ENCODE measurements at places on chromosomes 12 and 14.
A peak's percentile ranks its signal among the peaks of the same experiment; 100 is the strongest.

- DNase-seq = no peak
Measured at GRCh38 chr14:81589381-81590065, 55.9 kb upstream of the SEL1L start.

DNA sequence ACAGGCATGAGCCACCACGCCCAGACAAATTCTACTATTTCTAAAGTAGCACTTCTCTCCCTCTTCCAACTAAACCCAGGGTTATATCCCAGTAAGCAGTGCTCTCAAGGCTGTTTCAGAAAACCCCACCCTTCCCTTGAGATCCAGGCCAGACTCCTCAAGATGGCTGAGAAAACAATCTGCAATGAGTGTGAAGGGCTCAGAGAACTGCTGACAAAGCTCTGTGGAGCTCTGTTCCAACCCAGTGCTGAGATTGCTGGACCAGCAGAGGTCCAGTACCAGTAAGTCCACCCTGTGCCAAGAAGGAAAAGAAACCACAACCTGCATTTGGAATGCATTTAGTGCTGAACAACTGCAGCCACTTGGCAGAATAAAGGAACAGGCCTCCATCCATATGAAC lies 3.7 kb upstream of the IFFO1 start:
- DNase-seq = no peak

DNA sequence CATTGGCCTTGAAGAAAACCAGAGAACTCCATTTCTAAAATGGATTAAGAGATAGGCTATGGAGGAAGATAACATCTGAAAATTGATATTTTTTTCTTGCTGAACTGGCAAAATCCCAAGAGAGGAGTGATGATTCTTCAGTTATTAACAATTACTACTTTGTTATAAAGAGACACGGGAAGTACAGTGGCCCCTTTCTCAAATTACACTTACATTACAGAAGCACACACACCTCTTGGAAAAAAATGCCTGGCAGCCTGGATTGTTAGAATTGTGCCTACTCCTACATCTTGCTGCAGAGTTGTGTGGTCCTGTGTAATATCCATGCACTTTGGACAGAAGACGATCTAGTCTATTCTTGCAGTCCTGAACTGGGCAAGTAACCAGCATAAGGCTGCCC lies 71.7 kb downstream of the TGFB3 start:
- DNase-seq = no peak

DNA sequence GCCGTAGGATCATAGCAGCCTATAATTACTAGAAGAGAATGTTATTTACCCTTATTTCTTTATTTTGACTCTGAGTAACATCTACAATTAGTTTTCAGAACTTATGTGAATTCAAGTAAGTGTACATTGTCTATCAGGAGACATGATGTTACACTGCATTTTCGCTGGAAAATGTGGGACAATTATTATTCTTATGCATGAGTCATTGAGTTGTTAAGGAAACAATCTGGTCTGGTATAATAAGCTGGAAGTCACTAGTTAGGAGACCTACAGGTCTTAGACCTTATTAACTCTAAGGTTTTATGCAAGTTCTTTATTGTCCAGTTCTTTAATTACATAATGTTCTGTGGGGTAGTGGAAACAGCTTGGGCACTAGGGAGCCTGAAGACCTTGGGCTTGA lies 5.8 kb downstream of the KTN1 start:
- DNase-seq = no peak

GRCh38 chr14:106848330-106849121 lies 1322.1 kb downstream of the TMEM121 start:
- DNase-seq = peak; percentile 9

- no peak for DNase-seq
Measured at GRCh38 chr12:2583642-2584401, 210.9 kb upstream of the FKBP4 start.

DNA sequence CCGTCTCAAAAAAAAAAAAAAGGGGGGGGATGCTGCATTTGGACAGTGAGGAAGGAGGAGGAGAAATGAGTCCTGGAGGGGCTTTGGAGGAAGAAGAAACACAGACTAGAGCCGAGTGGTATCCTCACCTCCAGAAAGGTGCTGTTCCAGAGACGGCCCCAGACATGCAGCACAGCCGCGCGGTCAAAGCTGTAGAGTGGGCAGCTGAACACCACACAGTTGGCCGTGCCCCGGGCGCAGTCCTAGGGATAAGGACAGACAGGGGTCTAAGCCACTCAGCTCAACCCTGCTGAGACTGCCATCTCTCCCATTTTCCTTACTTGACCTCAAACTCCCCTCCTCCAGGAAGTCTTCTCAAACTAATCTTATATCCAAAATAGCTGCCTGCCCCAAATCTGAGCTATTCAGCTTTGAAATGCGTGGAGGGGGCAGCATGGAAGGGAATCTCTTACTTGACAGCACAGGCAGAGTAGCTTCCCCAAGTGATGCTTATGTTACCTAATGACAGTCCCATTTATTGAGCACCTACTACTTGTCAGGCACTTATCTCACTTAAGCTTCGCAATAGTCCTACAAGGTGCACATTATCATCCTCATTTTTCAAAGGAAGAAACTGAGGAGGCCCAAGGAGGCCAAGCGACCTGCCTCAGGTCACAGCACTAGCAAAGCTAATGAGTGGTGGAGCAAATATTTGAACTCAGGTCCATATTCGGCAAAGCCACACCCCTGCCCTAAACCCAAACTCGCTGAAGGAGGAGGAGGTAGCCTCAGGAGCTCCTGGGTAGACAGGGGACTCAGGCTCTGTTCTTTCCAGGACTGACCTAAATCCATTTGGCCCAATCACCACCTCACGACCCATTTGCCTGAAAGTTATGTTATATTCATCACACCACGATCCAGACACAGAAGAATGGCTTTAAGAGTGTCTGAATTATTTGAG lies 18.7 kb downstream of the ITGA7 start:
- DNase-seq = no peak

DNA sequence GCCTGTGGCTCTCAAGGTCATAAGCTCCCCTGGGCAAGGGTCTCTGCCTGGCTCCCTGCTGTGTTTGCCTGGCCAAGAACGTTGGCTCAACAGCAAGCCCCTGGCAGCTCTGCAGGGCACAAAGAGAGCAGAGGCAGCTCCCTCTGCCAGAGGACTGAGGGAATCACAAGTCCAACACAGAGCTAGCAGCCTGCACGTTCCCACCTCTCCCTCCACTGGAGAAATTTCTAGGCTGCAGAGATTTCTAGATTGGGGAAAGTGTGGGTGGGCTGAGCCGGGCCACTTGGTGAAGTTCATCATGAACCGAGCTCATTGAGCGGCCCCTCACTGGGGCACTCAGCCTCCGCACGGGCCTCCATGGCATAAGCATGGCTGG lies 19.8 kb downstream of the ZFYVE21 start:
- DNase-seq = no peak

- DNase-seq = no peak
Measured at GRCh38 chr14:23339506-23340268, 13.0 kb downstream of the SLC22A17 start.

GRCh38 chr12:46303039-46303666 lies 34.3 kb upstream of the SLC38A1 start:
- DNase-seq = peak; percentile 75

DNA sequence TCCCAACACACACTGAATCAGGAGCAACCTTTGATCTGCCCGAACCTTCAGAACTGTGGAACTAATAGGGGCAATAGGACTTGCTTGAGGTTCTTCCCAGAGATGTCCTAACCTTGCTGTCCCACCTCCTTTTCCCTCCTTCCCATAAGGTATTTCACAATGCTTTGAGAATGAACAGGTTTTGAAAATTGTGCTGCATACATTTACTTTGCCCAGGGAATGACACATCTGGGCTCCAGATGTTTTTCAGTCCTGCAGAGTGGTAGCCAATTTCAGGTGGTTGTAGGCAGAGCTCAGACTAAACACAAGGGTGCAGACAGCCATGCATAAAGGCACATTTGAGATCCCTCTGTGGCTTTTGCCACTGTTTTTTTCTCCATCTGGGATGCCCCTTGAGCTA lies 206.7 kb upstream of the PWP1 start:
- no peak for DNase-seq

- DNase-seq = no peak
Measured at GRCh38 chr14:94659256-94659655, 47.1 kb downstream of the SERPINA3 start.

DNA sequence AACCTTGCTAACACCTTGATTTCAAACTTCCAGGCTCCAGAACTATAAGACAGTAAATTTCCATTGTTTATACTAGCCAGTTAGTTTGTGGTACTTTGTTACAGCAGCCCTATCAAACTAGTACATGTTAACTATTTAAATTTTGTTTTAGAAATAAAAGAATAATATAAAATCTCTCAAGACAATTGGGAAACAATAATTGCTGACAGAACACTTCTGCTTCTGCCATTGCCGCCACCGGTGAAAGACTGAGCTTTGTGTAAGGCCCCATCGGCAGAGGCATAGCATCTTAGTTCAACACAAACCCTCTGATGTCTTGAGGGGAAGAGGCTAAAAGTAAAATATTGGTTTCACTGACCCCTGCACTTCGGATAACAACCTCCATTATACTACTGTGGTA lies 1607.1 kb upstream of the SEL1L start:
- no peak for DNase-seq

DNA sequence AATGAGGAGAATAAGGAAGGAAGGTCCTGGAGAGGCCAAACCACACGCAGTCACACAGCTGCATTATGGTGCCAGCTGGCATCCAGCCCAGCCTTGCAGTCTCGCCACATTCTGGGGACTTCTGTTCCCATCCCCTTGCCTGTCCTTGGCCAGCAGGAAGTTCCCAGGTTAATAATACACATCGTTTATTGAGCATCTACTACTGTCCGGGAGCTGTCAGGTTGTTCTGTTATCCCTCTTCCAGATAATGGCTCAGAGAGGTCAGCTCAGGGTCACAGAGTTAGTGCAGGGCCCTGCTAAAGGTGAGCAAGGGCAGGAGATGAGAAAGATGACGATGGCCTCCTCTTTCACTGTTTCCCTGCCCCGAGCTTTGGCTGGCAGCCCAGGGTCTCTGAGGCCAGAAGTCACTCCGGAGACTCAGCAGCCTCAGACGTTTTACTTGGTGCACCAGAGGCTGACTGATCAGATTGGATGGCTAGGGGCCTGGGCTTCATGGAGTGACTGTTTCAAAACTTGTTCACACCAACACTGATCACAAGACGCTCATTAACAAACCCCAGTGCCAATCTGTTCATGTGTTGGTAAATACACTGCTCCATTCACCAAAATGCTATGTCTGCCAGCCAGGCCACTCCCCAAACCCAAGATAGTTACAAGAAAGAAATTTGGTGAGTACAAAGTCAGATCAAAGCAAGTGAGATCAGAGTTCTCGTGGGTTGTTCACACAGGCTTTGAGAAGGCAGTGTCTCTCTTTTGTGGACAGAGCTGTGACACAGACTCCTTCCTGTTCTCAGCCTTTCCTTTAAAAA lies 79.2 kb downstream of the B4GALNT3 start:
- peak; percentile 78 for DNase-seq

DNA sequence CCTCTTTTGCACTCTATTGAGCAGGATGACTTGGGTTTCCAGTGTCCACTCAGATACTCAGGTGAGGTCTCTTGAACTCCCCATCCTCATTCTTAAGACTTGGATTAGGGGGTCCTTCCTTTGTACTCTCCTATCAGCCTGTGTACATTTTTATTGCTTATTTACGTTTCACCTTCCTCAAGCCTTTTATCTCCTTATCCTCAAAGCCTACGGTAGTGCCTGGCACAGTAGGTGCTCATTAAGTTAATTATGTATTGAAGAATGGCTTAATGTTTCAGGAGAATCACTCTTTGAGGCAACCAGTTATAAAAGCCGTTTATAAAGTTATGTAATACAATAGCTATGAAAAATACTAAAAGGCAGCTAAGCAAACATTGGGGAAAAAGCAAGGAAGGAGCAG lies 315.7 kb downstream of the NPAS3 start:
- no peak for DNase-seq

- no peak for DNase-seq
Measured at GRCh38 chr12:14874882-14875281, 10.8 kb downstream of the MGP start.

GRCh38 chr14:76405627-76406026 lies 29.7 kb downstream of the ESRRB start:
- DNase-seq = no peak
